ENCODE measurements at places on chromosomes 5 and 9.

DNA sequence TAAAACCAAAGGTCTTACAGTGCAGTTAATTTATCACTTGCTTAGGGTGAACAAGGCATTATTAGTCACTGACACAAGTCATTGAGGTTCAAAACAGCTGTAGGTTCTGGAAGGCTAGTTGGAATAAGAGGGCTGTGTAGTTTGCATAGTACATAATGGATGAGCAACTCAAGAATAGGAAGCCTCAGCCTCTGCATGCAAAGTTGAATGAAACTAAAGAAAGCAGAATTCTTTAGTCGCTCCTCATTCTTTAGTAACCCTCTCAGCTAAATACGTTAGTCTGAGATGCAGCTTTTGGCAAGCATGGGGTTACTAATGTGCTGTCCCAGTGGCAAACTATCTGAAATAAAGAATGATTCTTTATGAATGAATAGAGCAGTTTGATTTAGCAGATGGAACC is 74.2 kb downstream of the ADGRV1 start:
- no peak for DNase-seq

DNA sequence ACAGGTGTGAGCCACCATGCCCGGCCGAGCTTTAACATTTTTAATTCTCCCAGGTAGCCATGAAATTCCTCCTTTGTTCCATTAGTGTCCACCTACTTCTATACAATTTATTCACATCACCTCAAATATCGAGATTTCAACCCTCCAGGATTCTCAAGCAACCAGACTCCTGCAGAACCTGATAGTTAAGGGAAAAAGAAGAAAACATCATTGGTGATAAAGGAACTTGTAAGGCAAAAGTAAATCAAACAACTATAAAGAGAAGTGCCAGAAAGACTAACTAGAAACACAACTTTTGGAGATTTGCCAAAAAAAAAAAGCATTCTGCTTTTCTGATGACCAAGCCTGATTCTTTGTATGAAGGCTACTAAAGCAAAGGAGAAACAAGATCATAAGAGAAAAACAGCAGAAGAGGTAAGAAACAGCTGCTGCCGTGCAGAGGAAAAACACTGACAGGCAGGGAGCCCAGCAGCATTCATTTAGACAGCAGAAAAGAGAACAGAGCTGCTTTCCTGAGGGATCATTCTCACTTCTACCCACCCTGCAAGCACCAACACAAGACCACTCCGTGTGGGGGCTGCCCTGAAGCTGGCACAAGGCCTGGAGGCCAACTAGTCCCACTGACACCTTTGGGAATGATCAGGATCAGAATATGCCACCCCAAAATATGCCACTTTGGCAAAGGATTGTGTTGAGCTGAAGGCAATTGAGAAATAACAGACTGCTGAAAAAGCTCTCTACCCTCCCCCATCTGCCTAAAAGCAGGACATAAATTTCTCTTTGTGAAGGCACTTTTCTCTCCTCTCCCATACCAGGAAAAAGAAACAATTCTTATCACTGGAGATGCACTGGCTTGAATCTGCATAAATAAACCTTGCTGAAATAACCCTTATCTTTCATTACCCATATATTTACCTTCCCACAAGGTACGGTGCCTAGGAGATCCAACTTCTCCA is 75.1 kb downstream of the ALDH7A1 start:
- no peak for DNase-seq

- no peak for DNase-seq
These were observed 124.8 kb downstream of the MEF2C start for GRCh38 chr5:88758184-88758583.

GRCh38 chr5:111432883-111433536 is 79.3 kb downstream of the STARD4 start:
- DNase-seq, result no peak

DNA sequence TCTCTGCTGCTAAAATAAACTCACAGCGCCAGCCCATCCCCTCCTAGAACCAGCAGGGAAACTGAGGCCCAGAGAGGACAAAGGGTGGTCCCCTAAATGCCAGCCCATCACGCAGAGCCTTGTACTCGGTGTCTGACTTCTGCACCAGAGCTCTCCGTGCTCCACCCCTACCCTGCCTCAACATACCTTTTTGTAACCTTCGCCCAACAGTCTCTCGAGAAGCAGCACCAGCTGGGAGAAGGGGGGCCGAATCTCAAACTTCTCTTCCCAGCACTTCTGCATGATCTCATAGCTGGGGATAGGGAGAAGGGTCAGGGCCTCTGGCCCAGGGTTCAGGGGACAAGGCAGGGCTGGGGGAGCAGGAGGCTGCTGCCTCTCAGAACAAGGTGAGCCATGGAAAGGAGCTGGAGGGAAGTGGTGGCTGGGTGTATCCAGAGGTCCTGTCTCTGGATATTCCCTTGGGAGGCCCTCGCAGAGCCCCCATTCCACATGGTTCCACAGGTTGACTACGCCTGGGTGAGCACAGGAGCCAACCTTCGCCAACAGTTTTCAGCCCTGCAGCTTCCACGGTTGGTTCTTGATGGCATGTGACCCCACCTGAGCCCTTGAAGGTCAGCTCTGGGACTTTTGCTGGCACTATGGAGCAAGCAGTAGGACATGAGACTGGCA is 32.3 kb upstream of the CSF1R start:
- peak; percentile 32 for DNase-seq

DNA sequence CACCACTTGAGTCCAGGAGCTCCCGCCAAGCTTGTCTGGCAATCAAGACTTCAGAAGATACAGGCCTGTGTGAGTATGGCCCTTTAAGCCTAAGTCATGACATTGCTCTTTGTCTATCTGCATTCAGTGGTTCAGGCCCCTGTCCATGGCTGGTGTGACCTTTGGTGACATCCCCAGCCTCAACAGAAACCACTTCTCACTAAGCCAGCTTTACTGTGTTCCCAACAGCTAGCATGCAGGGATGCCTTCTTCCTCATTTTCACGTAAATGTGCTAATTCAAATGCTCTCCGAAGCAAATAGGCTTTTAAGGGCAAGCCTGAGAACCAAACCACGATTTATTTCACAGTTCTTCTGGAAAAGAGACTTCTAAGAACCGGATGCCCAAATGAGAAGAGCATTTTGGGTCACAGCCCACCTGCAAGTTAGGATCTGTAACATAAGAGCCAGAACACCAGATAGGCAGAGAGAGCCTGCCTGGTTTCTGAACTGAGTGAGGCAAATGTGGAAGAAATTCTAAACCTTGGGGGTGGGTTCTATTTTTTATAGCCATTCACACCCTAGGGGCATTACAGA is 14.9 kb downstream of the CD180 start:
- DNase-seq, result no peak

- no peak for DNase-seq
These were observed 368 bp downstream of the SH3TC2 start for GRCh38 chr5:149062371-149063016.

GRCh38 chr5:56987171-56987570 is 35.2 kb upstream of the MIER3 start:
- DNase-seq, result no peak

GRCh38 chr5:139402561-139403158 is 1.2 kb downstream of the SPATA24 start:
- no peak for DNase-seq

DNA sequence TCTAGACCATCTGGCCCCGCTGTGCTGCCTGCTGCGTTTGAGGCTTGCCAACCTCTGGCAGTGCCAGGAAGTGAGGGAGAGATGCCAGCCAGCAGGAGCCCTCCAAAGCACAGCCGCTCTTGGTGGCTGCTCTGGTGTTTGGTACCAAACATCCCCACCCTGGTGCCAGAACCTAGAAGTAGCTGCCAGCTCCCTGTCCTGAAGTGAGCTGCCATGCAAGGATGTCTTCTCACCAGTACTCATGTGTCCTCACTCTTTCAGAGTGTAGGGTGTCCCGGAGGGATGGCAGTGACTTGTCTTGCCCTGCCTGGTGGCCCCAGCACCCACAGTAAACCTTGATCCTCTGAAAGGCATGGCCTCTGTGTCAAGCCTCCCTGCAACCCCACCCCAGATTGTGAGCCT is 43.4 kb downstream of the AMBP start:
- DNase-seq, result no peak

- no peak for DNase-seq
These were observed 2.7 kb downstream of the MLLT3 start for GRCh38 chr9:20619487-20620200.

DNA sequence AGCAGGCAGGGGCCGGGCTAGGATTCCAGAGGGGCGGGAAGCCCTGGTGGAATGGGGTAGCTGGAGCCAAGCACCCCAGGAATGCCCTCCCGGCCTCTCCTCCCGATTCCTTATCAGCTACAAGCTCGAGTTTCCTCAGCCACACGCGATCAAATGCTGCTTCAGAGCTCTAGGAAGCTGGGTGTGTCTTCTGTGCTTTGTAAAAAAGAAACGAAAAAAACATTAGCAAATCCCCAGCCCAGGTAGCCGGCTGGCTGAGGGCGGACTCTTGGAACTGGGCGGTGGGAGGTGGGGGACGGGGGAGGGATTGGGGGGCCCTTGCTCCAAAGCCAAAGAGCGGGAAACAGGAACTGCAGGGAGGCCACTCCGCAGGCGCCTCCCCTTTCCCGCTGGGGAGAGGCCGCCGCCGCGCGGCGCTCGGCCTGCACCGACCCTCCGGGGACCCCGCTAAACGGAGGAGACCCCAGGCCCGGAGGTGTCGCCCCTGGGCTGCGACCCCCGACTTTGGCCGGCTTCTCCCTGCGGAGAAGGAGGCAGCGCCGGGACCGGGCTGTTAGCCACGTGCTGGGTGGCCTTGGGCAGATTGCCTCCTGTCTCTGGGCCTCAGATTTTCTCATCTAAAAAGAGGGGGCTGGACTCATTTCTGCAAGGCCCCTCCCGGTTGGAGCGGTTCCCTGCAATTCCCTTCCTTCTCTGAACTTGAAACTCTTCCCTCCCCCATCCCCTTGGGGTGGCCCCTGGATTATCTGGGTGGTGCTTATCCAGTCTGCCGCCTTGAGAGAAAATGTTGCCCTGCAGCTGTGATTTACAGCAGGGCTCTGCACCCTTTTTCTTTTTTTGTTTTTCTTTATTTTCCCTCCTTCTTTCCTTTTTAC is 40.9 kb upstream of the FABP6 start:
- peak; percentile 77 for DNase-seq

- DNase-seq, result no peak
These were observed 74.6 kb downstream of the UBAP1 start for GRCh38 chr9:34253460-34253837.

DNA sequence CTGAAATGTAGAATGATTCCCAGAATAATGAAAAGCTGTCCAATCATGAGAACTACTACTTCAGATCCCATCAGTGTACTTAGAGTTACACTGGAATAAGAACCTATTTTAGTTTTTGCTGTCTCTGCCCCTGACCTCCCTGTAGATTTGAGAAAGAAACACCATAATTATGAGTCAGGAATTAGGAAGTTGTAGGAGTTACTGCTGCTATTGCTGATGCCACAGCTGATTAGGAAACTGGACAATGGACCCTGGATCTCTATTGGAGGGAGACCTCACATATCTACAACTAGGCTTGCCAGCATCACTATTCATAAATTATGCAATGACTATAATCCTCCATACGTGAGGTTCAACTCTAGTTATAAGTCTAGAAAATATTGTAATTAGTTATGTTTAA is 48.8 kb upstream of the EDIL3 start:
- DNase-seq, result no peak

DNA sequence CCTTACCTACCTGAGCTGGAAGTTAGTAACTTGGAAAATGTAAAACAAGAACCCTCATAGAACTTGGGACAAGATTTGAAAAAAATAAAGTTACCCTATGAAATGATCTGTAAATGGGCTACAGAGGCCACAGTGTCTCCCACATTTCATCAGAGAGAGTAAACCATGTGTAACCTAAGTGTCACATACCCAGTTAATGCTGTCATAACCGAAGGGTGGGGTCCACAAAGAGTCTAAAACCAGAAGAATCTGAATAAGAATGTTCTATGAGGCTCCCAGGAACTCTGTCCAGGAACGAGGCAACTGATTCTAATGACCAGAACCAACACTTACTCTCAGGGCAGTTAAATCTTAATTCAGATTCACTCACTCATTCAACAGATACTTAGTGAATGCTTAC is 1.0 kb upstream of the FAM13B start:
- DNase-seq, result no peak

GRCh38 chr5:143685246-143685815 is 126.6 kb upstream of the HMHB1 start:
- no peak for DNase-seq

Measured in upper lobe of right lung (tissue), 1 donor.